ENCODE measurements at places on chromosomes 3 and 15.

DNA sequence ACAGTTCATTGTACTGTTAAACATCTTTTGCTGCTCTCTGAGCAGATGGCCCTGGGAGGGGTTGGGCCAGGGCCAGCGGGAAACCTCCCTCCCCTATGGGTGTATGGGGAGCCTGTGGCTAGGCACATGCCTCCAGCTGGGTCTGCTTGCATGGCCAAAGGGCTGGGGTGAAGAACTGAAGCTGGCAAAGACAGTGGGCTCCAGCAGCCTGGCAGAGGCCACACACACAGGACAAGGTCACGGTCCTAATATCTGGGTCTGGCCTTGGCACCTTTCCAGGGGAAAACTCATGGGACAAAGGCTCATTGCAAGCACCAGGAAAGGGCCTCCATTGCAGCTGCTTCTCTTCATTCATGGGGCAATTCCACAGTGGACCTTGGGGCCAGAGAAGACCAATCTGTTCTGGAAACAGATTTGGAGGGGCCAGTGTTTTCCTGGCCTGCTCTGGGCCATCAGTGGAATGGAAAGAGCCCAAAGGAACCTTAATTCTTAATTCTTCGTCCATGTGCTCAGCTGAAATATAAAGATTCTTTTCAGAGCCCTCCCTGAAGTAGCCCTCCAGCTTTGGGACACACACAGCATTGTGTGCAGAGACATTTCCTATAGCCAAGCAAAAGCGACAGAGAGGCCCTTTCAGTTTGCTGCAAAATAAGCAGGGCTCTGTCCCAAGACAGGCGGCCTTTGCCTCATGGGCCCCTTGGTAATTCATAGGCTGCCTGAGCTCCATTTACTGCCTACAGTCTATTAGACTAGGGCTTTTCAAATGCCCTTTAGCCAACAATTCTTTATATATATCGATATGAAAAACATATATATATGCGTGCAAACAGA lies 11.3 kb upstream of the LIMD1 start:
- DNase-seq, result no peak

DNA sequence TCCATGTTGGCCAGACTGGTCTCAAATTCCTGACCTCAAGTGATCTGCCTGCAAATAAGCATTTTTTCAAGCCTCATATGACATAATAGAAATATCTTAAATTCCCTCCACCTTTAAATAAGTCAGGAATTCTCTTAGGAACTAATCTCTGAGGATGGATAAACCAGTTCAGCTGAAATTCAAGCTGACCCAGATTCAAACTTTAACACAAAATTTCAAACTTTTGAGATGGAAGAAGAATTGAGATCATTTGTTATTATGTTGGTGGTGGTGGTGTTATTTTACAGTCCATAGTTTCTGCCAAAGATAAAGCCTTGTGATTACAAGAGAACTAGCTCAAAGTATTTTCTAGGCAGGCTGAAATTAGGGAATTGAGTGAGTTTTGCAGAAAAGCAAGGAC lies 85.5 kb downstream of the SSR3 start:
- DNase-seq, result no peak

DNA sequence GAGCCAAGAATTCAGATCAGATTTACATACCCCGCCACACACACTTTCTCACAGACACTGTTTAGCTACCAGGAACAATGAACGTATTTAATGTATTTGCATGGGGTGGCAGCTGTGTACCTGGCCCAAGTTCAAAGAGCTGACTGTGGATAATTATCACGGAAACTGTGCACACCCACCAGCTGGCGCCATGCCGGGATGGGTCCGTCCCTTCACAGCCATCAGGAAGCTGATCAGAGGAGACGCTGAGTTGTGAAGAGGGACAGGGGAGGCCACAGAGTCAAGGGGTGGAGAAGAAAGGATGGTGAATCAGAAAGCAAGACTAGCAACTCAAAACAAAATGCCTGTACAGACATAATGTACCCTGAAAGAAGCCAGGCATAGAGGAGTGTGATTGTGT lies 13.1 kb upstream of the PLA2G4D start:
- no peak for DNase-seq

DNA sequence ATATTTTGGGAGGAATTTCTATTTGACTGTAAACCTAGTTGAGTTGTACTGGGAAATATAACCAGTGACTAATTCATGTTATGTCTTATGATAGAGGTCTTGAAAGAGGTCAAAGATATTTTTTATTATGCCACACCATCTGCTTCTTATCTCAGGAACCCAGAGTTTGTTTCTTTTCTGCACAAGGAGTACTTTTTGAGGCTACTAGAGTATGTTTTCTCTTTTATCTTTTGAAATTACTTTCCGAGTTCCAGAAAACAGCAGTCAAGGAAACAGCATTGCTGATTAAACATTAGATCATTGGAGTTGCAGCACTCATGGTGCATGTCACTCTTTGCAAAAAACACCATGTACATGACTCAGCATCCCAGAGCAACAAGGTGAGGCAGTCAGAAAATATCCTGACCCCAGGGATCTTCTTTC lies 645.8 kb upstream of the NR2F2 start:
- DNase-seq, result no peak

GRCh38 chr3:79424811-79425210 lies 343.0 kb downstream of the ROBO1 start:
- DNase-seq, result no peak

- DNase-seq, result no peak
Measured at GRCh38 chr3:186996356-186996755, 66.0 kb downstream of the ST6GAL1 start.

DNA sequence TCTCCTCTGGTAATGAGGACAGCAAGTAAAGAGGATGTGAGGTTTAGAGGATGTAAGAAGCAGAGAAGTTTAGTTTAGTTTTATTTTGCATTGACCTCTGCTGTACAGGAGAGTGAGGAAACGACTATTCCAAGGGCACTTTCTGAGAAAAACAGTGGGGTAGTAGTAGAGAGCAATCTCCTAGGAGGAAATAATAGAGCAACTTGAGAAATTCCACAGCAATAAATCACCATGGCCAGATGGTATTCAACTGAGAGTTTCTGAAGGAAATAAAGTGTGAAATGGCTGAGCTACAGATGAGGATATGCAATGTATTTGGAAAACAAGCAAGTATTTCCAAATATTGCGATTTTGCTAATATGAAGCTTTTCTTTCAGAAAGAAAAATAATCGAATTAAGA lies 118.9 kb downstream of the DPH6 start:
- DNase-seq, result no peak

- no peak for DNase-seq
Measured at GRCh38 chr3:144626835-144627234, 655.2 kb downstream of the DIPK2A start.

- no peak for DNase-seq
Measured at GRCh38 chr3:137062250-137062649, 104.5 kb downstream of the IL20RB start.

GRCh38 chr3:78798266-78798832 lies 969.4 kb downstream of the ROBO1 start:
- no peak for DNase-seq

- DNase-seq, result no peak
Measured at GRCh38 chr3:29531644-29532043, 250.8 kb downstream of the RBMS3 start.

DNA sequence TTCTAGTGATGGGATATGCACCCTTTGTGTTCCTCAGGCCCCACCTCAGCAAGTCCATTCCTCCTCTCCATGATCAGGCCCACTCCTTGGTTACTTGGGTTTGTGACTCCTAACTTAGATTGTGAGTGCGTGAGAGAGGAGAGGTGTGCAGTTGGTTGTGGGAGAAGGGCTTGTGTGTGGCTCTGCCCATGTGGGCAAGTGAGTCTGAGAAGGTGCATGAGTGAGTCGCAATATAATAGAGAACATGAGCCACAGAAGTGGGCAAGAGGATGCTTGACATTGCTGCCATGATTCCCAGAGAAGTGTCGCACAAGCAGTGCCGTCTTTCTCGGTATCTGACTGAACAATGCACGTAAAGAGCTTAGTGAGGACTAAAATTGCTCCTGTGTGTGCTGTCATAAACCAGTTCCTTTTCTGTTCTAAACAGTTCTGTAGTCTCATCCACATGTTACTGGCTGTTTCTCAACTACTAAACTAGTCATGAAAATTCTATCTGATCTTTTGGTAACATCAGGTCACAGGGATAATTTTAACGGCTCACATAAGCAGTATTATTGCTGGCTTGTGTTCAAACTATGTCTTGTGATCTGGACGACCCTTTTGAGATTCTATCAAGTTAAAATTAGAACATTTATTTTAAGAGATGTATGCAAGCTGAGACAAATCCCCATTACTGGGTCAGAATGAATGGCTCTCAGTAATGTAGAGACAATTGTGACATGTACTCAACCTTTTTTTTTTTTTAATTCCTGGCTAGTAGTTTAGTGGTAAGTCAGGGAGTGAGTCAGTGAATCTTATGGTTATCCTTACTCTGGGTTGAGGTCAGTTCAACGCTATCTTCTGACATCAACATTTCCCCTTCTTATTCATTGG lies 25.6 kb downstream of the GYG1 start:
- DNase-seq, result no peak

DNA sequence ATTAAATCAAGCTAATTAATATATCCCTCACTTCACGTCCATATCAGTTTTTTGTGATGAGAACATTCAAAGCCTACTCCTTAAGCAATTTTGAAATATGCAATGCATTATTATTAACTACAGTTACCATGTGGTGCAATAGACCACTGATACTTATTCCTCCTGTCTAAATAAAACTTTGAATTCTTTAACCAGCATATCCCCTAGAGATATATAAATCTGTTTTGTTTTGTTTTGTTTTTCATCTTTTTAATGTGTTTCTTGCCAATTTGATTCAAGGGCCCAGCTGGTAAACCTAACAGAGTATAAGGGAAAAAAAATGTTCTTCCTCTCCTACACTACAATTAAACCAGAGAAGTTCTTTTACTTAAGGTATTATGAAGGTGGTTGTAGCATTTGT lies 524.2 kb downstream of the NAALADL2 start:
- no peak for DNase-seq

- no peak for DNase-seq
Measured at GRCh38 chr3:38782148-38782547, 33.9 kb downstream of the SCN10A start.

DNA sequence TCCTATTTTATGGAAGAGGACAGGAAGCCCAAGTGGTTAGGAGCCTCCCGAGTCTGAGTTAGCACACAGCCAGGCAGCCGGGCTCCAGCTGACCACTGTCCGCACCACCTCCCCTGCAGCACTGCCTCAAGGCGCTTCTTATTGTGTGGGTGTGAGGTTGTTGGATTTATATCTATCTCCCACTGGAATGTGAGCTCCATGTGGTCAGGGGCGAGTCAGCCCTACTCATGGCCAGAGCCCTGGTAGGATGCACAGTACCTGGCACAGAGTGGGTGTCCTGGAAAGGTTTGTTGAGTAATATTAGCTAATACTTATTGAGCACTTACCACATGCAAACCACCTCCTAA lies 9.7 kb upstream of the FBLN2 start:
- no peak for DNase-seq

- DNase-seq, result no peak
Measured at GRCh38 chr15:92393980-92394308, 263 bp downstream of the ST8SIA2 start.

- no peak for DNase-seq
Measured at GRCh38 chr3:58249358-58250092, 11.9 kb downstream of the ABHD6 start.

- no peak for DNase-seq
Measured at GRCh38 chr3:141955175-141955574, 78.7 kb downstream of the ATP1B3 start.

DNA sequence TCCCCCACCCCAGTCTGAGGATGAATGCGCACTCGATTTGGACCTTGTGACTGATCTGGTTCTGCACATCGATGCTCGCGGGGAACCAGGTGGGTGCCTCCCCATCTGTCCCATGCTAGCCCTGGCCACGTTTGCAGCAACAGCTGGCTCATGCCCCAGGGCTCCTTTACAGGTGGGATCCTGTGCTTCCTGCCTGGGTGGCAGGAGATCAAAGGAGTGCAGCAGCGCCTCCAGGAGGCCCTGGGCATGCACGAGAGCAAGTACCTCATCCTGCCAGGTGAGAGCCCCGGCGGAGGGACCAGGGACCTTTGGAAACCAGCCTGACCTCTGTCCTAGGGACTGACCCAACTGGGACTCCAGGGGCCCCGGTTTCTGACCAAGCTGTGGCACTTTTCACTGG lies 44.3 kb downstream of the DHX30 start:
- no peak for DNase-seq

- no peak for DNase-seq
Measured at GRCh38 chr3:14785207-14786155, 33.3 kb upstream of the FGD5 start.

- no peak for DNase-seq
Measured at GRCh38 chr15:69868756-69869155, 229.0 kb downstream of the TLE3 start.

DNA sequence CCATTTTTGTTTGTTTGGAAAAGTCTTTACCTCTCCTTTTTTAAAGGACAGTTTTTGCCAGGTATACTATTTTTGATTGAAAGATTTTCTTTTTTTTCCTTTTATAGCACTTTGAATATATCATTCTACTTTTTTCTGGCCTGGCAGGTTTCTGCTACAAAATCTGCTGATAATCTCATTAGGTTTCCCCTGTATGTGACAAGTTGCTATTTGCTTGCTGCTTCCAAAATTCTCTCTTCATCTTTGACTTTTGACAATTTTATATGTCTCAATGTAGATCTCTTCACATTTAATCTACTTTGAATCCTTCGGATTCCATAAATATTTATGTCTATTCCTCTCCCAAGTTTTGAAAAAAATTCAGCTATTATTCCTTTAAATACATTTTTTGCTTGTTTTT lies 838.5 kb downstream of the IGSF11 start:
- DNase-seq, result no peak

DNA sequence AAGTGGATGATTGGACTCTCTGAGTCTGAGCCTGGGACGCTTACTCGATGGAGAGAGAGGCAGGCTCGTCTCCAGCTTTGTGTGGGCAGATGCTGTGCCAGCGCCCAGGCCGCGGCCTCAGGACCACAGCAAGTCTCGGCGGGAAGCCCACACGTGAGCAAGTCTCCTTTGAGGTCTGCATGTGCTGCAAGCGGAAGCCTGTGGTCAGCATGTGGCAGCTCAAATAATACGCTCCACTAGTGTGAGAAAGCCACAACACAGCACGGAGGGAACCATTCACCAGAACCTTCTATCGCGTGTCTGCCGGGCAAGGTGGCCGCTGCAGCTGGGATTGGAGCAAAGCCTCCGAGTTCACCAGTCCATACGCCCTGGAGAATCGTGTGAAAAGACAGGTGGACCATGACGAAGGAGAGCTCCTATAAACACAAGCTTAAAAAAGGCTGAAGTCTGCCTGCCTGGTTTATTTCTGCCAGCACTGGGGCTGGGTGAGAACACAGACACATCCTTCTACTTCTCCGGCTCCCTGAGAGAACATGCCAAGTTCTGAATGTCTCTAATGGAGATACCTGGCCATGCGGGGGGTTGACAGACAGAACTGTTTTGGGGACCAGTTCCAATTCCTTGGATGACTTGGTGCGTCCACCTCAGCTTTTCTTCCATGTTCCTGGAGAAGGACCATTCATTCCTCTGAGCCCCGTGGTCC lies 82.0 kb upstream of the LRIG1 start:
- DNase-seq, result peak; percentile 56

GRCh38 chr3:61438253-61439121 lies 122.9 kb upstream of the PTPRG start:
- no peak for DNase-seq

- DNase-seq, result no peak
Measured at GRCh38 chr3:148896062-148896461, 31.0 kb downstream of the CPA3 start.

Measured in CD8-positive, alpha-beta T cell (primary cell).